ENCODE measurements at places on chromosomes 4 and X.

- peak; percentile 65 for DNase-seq
Measured at GRCh38 chr4:40254608-40255392, 58.0 kb downstream of the RHOH start.

DNA sequence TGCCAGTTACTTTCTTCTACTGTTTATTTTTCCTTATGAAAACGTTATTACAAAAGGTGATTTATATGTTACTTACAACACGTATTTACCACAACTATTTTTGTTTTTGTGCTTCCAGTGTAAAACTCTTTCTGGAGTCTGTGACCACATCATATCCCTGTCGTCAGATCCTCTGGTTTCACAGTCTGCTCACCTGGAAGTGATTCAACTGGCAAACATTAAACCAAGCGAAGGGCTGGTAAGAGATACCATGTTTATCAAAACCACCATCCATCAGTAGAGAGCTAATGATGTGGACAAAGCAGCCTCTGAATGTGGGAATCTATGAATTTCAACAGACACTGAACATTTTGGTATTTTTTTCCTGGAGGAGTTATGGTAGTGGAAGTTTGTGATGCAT is 116.1 kb downstream of the CNKSR2 start:
- no peak for DNase-seq

DNA sequence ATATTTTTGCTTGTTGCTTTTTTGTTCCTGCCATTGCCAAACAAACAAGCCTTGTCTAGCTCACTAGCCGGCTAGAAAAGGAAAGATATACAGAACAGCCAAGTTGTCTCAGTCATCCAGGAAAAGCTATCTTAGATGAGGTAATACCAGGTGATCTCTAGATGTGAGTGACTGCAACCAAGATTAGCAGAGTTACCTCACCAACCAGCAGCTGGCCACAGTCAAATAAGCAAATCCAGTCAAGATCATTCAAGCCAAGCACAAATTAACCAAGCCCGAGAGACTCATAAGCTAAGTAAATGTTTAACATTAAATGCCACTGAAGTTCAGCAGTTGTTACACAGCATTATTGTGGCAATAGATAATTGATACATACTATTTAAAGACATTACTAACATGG is 108.6 kb downstream of the CENPC start:
- no peak for DNase-seq

DNA sequence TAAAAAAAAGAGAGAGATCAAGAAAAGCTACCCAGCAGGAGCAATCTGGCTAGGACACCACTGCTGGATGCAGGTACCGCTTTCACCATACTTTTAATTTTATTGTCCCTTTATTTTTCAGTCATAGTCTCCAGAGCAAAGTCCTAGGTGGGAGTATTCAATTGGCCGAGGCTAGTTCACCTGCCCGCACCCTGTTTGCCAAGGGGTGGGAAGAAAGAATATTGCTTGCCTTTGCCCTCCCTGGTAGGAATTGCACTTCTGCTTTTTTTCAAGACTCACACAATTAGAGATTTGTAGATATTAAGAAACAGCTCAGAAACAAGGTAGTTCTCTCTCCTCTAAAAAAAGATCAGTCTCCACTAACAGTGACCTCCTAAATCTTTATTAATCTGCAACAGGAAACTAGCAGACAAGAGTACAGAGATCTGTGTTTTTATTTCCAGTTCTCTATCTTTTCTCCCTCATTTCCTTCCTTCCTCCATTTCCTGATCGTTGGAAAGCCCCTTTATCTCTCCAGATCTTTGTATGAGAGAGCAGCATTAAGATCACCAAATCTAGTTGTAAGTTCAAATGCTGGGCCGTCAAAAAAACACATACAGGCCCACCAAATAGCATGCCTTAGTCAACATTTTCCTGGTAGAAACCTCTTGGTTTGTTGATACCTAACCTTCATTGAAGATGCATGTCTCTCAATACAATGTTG is 9.4 kb upstream of the RPGR start:
- no peak for DNase-seq

GRCh38 chrX:56802921-56803849 is 74.1 kb downstream of the NBDY start:
- peak; percentile 34 for DNase-seq

- DNase-seq, result no peak
Measured at GRCh38 chrX:129678614-129679195, 23.9 kb upstream of the APLN start.

GRCh38 chr4:9989918-9990635 is 31.2 kb downstream of the SLC2A9 start:
- no peak for DNase-seq
